ENCODE measurements at places on chromosomes 11 and 22.

DNA sequence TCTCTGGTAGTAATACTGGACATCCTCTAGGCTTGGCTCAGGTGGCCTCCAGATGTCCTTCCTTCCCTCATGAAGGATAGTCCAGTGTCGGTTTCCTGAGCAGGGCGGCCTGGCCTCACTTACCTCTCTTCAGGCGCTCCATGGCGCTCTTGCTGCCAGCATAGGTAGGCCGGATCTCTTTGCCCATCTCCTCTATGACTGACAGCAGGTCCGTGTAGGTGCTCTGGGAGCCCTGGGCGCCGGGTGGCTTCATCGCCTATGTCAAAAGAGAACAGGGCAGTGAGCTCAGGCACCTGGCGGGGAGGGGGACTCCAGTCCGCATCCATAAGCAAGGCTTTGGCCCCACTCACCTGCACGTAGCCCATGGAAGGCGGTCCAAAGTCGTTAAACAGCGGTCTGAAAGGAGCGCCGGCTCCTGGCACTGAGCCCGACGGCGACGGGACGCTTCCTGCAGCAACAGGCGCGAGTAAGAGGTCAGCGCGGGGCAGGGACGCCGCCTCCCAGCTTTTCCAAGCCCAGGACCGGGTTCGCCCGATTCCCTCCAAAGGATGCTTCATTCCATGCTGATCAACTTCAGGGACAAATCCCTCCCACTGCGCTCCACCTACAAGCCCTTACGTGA, 609 bp downstream of the CDK2AP2 start:
- no peak for DNase-seq

DNA sequence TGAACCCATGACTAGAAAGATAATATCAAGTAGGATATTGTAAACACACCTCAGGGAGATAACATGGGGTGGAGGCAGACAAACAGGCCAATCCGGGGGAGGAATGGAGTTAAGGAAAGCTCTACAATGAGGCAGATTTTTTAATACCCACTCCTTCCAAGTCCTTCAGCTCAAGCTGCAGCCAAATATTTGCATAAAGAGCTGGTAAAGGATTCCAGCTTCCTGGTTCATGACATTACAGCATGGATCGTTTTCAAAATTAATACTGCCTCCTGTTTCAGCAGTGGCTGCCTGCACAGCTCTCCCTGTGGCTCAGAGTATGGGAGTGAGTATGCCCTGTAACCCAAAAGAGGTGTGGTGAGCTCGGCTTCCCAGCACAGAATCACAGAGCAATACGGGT, 5.1 kb downstream of the POU2AF3 start:
- DNase-seq, result no peak

- DNase-seq, result no peak
These were observed 7.1 kb upstream of the CD44 start for GRCh38 chr11:35131886-35132285.

DNA sequence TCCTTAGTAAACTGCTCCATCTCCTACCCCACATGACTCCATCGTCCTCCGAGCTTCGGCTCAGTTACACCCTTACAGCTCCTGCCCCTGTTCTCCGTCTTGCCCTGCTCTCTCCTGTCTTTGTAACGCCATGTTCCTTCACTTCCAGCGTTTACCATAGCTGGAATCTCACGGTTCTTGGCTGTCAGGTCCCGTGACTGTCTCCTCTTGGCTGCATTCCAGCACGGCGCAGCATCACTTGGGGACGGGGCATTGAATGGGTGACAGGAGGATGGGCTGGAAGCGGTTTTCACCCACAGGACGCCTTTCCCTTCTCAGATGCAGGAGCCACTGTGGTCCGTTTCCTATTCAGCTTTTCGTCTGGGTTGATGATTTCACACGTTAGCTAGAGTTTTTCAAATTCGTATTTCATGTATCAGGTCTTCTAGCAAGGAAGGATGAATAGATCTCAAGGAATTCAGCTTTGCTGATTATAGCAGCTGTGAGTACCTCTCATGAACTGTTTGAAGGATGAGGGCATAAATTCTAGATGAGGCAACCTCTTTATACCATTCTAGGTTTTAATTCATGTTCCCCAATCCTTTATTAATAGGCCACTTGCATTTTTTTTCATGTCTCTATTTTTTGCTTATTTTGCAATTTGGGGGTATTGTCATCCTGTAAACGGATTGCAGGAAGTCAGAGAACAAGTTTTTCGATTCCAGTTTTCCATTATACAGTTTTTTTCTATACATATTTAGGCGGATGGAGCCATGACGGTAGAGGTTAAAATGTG, 29.1 kb downstream of the ZBED4 start:
- no peak for DNase-seq

DNA sequence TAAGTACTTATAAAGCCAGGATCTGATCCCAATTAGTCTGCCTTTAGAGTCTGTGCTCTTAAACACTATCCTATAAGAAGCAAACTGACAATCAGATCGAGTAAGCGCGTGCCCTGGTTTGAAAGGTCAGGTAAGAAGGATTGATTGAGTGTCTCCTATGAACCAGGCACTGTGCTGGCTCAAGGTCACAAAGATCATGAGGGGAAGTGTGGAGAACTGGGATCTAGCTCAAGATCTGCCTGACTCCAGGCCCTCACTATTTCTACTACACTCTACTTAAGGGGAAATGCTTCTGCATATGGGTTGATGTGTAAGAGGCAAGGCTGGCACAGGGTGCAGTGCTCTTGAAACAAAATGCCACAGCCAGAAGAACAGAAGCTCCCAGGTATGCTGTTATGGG, 77.0 kb downstream of the ME3 start:
- no peak for DNase-seq

DNA sequence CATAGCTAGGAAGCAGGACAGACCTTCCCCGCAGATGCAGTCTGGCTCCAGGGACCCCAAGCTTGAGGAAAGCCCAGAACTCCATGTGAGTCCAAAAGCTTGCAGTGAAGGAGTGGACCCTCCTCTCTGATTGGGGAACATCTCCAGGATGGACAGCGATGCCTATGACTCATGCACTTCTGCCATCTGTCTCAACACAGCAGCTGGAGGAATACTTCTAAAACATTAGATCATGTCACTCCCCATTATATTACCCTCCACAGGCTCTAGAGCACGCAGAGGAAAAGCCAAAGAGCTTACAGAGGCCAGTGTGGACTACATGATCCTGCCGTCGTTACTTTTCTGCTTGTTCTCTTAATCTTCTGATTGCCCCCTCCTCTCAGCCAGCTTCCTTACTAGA, 605.7 kb downstream of the INSC start:
- no peak for DNase-seq

DNA sequence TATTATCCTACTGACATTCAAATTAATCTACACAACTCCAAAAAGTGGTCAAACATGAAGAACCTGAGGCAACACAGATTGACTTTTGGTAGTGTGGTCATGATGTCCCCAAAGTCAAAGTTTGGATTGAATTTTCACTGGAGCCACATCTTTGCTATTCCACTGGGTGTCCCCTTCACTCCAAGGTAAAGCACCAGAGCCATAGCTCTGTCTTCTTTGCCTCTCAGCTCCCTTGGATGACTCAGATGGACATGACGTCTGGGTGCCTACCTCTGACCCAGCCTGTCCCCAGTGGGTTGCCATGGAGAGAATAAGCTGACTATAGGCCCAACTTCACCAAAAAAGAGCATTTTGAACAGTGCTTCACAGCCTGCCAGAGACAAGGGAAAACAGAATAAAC, 57.4 kb upstream of the ARHGAP42 start:
- no peak for DNase-seq

GRCh38 chr11:16226245-16226644, 130.1 kb downstream of the SOX6 start:
- DNase-seq, result no peak

- no peak for DNase-seq
These were observed 401.0 kb downstream of the TBC1D22A start for GRCh38 chr22:47163481-47163855.

DNA sequence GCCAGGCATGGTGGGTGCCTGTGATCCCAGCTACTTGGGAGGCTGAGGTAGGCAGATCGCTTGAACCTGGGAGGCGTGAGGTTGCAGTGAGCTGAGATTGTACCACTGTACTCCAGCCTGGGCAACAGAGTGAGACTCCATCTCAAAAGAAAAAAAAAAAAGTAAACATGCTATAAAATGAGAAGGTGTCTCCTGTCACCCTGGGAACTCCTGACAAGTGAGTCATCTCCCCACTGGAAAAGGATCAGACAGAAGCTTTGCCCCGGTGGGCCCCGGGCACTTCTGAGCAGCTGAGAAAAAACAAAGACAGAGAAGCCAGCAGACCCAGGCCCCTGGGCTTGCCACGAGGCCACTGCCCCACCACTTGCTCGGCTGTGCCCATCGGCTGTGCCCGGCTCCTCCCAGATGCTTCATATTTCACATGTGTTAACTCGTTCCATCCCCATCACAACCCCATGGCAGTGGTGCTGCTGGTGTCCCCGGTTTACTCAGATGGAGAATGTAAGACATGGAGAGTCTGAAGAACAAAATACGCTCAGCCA, 22.3 kb downstream of the TTLL1 start:
- DNase-seq, result no peak

DNA sequence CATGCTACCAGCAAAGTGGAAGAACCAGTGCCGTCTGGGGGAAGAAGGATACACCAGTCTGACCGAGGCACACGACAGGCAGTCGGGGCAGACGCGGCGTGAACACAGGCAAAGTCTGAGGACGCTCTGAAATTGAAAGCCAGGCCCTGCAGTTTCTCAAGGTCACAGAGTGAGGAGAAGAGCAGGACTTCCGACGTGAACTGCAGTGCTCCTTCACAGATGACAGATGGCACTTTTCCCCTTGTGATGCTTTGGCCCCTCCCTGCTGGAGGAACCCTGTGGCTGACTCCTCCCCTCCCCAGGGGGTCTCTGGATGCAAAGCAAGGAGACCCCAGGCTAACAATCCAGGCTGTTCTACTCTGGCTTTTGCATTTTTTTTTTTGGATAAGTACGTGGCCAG, 19.6 kb upstream of the JAM3 start:
- no peak for DNase-seq

- no peak for DNase-seq
These were observed 87.2 kb downstream of the KIAA1671 start for GRCh38 chr22:25039754-25040153.

GRCh38 chr22:20316217-20316843, 3.5 kb downstream of the DGCR6L start:
- DNase-seq, result no peak

DNA sequence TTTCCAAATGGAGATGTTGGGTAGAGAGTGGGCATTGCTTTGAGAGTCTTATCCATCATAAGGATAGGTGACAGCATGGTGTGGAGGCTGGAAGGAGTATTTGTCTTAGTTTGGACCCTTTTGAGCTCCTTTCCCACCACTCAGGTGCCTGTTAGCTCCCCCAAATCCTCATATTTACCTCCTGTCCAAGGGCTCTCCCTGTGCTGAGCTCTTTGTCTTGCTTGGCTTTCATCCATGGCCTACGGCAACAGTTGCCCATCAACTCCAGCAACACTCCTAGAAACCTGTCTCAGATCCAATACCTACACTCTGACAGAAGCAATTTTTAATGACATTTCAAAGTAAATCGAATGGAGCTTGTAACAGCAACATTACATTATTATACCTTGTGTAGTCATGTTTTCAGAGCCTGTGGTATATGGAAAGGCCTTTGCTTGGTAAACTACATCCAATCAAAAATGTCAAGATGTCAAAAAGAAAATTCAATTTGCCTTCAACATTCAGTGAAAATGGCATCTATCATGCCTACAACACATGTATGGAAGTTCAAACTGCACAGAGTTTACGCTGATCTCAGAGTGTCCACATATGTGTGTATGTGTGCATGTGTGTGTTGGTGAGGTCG, 49.4 kb upstream of the CCDC90B start:
- DNase-seq, result no peak
